ENCODE measurements at places on chromosomes 1 and 21.

GRCh38 chr1:53116307-53116810 lies 26.1 kb downstream of the SLC1A7 start:
- DNase-seq = no peak

GRCh38 chr1:230153641-230154296 lies 86.7 kb downstream of the GALNT2 start:
- DNase-seq = no peak

DNA sequence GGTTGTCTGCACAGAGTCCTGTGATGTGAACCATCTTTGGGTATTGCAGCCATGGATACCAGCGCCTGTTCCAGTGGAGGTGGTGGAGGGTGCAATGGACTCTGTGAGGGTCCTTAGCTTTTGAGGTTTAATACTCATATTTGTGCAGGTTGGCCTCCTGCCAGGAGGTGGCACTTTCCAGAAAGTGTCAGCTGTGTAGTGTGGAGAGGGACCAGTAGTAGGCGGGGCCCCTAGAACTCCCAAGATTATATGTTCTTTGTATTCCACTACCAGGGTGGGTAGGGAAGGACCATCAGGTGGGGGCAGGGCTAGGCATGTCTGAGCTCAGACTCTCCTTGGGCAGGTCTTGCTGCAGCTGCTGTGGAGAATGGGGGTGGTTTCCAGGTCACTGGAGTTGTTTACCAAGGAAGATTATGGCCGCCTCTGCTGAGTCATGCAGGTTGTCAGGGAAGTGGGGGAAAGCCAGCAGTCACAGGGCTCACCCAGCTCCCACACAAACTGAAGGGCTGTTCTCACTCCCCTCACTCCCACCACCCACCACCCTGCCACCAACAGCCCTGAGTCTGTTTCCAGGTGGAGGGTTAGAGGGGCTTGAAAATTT lies 31.2 kb upstream of the ZNF678 start:
- DNase-seq = no peak

- no peak for DNase-seq
Observed at GRCh38 chr1:105492921-105493320, 1563.6 kb upstream of the PRMT6 start.

GRCh38 chr1:233459968-233460367 lies 132.4 kb downstream of the MAP3K21 start:
- DNase-seq = no peak
